ENCODE measurements at places on chromosomes 1 and 21. TPM values are rescaled to one million over a fixed set of nuclear protein-coding genes. Genes with fewer than 3 reads are reported as not detected.

ATAD3C gene
- 0.17 TPM for total RNA-seq

OR2T29 gene
- not detected for total RNA-seq

SLAMF8 gene
- under 0.01 TPM for total RNA-seq

RNU1-3 gene
- total RNA-seq = under 0.01 TPM
